ENCODE measurements at places on chromosomes 1 and 21.

DNA sequence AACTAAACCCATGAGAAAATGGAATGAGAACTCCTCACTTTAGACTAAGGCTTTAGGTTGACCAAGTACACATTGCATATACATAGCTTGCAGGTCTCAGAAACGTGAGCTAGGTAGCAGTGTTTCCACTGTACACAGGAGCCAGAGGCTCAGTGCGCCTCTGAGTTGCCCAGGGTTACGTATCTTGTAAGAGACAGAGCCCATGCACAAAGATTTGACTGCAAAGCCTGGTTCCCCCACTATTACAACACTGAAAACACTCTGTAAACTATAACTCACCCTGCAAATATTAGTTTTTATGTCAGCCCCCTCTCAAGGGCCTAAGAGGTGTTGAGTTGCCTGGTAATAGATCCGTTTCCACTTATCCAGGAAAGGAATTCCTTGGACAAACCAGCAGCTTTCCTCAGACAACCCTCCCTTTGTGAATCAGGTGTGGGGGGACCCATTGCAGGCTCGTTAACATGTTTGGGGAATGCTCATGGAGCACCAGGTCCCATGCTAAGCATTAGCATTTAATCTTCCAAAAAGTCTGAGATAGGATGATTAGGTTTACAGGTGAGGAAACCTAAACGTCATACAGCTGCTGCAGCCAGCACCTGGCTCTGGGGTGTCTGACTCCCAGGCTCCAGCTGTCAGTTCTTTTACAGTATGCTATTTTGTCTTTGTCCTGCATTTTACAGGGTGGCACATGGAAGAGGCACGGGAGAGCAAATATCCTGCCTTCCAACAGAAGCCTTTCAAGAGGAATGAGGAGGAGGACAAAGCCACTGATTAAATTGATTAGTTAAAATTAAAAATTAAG is 25.7 kb downstream of the TENT5C start:
- no peak for DNase-seq

GRCh38 chr1:80987106-80987505 is 813.6 kb upstream of the ADGRL2 start:
- DNase-seq, result no peak

DNA sequence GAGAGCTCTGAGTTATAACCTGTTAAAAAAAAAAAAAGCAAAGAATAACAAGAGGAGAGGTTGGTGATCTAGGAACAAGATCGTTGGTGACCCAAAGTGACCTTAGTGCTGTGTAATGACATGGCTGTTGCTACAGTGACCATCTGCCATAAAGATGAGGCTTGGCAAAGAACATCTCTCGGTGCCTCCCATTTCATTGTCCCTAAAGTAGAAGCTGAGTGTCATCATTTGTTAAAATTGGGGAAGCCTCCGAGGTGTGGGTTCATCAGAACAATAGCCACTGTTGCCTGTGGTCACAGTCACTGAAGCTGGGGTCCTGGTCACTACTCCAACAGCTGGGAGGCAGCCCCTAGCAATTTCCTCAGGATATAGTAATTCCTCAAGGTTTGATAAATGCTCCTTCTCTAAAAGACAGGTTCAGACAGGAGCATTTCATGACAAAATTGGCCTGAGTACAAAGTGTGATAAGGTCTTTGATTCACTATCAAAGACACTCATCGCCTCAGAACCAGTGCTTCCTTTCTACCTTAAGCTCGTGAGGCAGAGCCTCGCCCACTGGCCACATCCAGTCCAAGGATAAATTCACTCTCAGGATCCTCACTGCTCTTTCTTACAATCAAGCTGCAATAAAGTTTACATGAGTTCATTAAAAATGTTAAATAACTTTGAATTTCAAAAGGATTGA is 81.9 kb upstream of the RGS2 start:
- no peak for DNase-seq

DNA sequence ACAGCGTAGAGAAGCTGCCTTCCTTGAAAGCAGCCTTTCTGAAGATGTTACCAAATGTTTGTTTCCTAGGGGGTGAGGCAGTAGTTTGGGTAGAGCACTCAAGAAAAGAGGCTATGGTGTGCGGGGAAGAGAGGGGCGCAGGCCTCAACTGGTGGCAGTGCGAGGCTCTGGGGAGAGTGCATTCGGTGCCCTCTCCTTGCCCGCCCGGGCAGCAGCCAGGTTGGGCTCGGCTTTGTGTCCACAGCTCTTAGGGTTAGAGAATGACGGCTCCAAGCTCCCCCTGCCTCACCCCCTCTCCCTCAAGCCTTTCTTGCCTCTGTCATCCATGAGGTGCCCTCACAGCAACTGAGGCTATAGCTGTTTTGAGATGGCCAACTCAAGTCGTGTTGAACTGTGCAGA is 899 bp upstream of the SLFNL1 start:
- DNase-seq, result no peak

DNA sequence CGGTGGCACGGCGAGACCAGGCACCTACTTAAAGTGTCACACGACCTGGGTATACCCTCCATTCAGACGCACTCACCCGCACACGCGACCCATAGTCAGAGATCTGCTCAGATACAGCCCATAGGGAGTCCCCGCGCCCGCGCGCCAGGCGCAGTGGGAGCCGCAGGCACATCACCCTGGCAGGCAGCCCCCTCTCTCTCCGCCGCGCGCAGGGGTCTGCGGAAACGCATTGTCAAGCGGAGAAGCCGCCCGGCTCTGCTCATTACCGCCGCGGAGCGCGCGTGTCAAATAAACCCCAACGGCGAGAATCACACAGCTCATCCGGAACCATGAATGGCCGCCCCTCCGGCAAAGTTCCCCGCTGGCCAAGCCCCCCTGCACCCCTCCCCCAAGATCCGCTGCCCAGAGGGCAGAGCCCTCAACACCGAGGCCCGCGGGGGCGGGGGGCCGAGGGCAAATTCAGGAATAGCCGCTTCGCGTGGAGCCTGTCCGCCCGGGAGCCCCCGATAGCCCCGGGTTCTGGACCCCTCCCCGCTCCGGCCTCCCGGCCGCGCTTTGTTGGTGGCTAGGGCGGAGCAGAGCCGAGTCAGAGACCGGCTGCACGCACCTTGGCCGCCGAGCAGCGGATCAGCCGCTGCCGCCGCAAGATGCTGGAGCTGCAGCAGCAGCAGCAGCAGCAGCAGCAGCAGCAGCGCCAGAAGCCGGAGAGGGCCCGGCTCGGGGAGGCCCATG is 522 bp downstream of the LRP8 start:
- no peak for DNase-seq

- no peak for DNase-seq
Measured at GRCh38 chr1:223076362-223076761, 66.7 kb downstream of the TLR5 start.

DNA sequence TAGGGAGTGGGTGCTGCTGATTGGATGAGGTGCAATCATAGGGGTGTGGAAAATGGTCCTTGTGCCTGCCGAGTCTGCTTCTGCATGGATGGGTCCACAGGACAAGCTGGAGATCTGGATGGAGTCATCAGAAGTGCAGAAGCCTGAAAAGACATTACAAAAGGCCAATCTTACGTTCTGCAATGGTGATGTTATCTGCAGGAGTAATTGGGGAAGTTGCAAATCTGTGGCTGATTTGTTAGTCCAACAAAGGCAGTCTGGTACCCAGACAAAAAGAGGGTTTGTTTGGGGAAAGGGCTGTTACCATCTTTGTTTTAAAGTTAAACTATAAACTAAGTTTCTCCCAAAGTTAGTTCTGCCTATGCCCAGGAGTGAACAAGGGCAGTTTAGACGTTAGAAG is 166.5 kb downstream of the PGBD5 start:
- no peak for DNase-seq

GRCh38 chr1:206451134-206451686 is 19.1 kb upstream of the IKBKE start:
- DNase-seq, result no peak

- DNase-seq, result no peak
Measured at GRCh38 chr1:18611311-18611710, 19.3 kb upstream of the PAX7 start.
